Neural progenitor cell (in vitro differentiated cells): ENCODE measurements at places on chromosomes 4 and X.

GRCh38 chrX:40578039-40578695, 2.6 kb upstream of the ATP6AP2 start:
- DNase-seq: no peak

- no peak for DNase-seq
These were observed 31.1 kb downstream of the GRID2 start for GRCh38 chr4:92334716-92335350.

GRCh38 chr4:107046261-107046660, 10.1 kb upstream of the DKK2 start:
- DNase-seq: no peak

DNA sequence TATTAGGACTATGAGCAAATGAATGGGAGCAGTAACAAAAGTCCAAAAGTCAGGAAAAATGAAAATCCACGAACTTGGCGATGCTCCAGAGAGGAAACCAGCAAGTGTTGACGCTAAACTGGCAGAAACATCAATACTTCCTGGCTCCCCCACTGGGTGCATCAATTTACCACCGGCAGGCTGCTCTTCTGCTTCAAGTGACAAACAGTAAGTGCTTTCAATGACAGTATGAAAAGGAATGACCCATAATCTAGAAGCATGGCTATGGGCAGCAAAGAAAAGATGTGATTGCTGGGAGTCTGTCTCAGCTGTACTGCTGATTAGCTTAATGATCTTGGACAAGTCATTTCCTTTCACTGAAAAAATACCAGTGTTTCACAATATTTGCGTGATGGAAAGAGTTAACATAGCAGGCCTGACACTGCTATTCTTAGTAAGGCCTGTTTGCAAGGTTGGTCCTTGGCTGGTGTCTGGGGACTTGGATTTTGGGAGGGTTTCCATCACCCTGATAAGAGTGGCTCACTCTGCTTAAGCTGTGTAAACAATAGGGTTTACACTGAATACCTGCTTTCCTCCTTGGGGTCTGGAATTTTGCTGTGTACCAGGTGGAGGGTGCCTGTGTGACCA, 8.7 kb downstream of the ATP11C start:
- DNase-seq: no peak

GRCh38 chrX:153884590-153884989, 1.4 kb downstream of the L1CAM start:
- DNase-seq: no peak

- no peak for DNase-seq
These were observed 32.0 kb upstream of the SGMS2 start for GRCh38 chr4:107792711-107793110.

DNA sequence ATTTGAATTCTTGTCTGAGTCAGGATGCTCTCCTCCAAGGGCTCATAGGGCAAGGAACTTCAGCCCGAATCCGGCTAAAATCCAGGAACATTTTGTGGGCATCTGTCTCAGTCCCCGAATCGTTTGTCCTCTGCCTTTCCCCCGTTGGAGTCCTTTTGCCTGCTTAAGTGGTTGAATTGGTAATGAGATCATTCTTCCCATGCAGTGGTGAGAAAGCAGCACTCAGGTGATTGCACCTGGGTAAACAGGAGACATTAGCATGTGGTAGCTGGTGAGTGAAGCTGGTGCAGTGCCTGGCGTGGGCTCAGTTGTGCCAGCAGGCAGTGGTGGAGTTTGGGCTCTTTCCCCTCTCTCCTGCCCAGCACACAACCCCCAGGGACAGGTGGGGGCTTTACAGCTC, 61.9 kb upstream of the MTM1 start:
- no peak for DNase-seq

DNA sequence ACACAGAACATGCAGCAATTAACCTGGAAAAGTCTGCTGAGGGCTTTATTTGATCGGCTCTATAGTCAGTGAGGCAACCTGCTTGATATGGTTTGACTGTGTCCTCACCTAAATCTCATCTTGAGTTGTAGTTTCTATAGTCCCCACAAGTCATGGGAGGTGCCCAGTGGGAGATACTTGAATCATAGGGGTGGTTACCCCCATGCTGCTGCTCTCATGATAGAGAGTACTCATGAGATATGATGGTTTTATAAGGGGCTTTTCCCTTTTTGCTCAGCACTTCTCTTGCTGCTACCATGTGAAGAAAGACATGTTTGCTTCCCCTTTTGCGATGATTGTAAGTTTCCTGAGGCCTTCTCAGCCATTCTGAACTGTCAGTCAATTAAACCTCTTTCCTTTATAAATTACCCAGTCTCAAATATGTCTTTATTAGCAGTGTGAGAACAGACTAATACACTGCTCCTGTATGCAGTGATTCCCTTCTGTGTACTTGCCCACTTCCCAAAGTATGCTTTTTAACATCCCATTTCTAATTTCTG, 78.2 kb downstream of the NPFFR2 start:
- no peak for DNase-seq
